Activated CD4-positive, alpha-beta T cell treated with anti-CD3 and anti-CD28 coated beads, Interleukin-2, amount 50 U/mL, for 1 hour (primary cell): ENCODE measurements at places on chromosomes 1 and 21.

DNA sequence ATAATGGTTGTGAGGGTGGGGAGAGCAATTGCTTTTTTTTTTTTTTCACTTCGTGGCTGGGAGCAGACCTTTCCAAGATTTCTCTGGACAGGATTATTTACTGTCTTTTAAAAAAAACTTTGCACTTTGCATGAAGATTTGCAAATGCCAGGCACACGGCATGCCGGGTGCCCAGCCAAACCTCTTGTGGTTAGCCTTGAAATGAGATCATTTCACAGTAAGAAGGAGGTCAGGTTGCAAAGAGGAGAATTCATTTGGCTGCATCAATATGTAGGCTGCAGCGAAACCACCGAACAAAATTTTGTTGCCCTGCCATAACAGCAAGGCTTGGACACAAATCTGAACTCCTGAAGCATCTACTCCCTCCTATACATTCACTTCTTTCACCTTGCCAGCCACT, 36.5 kb upstream of the KCND3 start:
- no peak for DNase-seq

- no peak for DNase-seq
These were observed 67.9 kb downstream of the PHACTR4 start for GRCh38 chr1:28437264-28437923.

DNA sequence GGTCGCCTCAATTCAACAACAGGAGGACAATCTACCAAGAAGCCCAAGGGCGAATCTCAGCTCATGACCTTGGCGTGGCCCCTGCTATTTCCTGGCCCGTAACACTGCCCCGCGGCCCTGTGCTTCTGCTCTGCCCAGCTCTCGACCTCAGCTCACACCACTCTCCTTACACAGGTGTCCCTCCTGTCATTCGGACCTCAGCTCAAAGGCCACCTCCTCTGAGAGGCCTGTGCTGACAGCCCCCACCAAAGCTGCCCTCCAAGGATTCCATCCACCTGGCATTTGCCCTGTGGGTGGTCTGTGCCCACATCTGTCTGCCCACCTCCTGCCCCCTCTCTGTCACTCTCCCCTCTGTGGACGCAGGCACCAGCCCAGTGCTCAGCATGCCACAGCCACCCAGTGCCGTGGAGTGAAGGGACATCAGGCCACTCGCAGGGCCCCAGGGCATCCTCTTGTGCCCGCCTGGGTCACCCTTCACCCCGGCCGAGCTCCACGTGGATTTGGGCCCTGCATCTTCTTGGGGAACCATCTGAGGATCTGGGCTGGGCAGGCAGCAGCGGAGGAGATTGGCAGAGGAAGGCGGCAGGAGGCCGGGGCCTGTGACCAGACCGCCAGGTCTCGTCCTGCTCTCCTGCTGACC, 70.3 kb downstream of the DHRS3 start:
- DNase-seq, result no peak

GRCh38 chr1:11311816-11312755, 39.1 kb downstream of the UBIAD1 start:
- no peak for DNase-seq

- no peak for DNase-seq
These were observed 32.9 kb downstream of the NRIP1 start for GRCh38 chr21:15031790-15032357.

- DNase-seq, result peak; percentile 19
These were observed 19.7 kb upstream of the LMX1A start for GRCh38 chr1:165376041-165376810.

GRCh38 chr1:212914789-212915188, 35.6 kb upstream of the VASH2 start:
- no peak for DNase-seq

GRCh38 chr1:245870698-245871097, 636.4 kb downstream of the SMYD3 start:
- no peak for DNase-seq

DNA sequence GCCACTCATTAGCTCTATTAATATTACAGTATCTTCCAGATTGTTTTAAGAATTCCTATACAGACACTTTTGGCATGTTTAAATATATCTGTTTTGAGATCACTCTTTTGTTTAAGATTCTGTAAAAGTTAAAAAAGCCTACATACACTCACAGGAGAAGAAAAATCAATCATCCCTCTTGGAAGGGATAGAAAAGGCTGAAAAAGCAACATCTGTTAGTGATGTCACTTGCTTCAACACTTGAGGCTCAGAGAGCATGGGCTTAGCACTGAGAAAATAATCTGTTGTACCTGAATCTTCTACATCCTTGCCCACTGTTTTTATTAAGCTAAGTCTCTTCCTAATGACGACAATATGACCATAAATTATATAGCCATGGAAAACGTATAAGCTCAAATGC, 127.0 kb downstream of the ZP4 start:
- no peak for DNase-seq

GRCh38 chr1:76059451-76059850, 15.1 kb upstream of the ST6GALNAC3 start:
- DNase-seq, result no peak

DNA sequence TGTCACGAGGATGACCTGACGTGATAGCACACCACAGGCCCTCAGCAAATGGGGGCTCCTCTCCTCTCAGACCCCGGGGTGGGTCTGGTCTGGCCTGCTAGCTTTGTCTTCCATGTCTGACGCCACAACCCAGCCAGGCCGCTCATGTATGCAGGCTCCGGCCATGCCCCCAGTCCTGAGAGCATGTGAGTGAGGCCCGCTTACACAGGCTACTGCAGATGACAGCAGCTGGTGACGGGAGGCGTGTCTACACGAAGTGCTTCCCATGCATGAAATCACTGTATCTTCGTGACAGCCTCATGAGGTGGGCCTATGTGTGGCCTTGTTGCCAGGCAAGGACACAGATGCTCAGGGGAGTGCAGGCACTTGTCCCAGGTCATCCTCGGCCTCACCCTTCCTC, 16.4 kb downstream of the WNT4 start:
- DNase-seq, result no peak

DNA sequence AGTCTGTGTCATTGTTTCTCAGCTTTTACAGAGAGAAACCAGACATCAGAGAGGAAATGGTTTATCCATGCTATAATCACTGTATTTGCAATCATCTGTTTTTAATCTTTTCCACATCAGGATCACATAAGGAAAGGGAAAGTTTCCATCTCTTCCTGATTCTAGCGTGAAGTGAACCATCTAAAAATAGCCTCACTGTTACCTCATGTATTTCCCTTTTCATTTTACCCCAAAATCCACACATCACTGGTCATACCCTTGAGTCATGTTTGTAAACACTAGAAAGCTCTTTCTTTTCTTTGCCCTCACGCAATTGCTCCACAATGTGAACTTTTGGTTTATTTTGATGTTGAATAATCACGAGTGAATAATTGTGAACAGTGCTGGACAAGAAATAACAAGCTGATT, 146.0 kb downstream of the PLA2G4A start:
- no peak for DNase-seq

DNA sequence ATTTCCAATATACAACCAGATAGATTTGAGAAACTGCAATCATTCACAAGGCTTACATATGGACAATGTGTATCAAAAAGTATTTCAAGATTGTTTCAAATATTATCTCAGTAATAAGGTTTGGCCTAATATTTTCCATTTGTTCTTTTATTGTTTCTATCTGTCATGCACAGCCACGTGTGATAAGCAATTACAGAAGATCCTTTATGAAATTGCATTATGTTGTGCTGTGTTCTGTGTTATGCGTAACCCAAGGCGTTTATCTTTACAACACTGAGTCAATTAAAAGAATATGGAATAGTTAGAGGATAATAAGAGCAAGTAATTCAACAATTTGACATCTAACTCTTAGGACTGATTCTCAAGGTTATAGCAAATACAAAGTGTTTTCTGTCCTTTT, 1009.3 kb upstream of the PRMT6 start:
- no peak for DNase-seq

GRCh38 chr1:234743791-234744611, 134.0 kb upstream of the IRF2BP2 start:
- DNase-seq, result no peak

- DNase-seq, result no peak
These were observed 1.5 kb upstream of the PROX1 start for GRCh38 chr1:213986020-213986924.

DNA sequence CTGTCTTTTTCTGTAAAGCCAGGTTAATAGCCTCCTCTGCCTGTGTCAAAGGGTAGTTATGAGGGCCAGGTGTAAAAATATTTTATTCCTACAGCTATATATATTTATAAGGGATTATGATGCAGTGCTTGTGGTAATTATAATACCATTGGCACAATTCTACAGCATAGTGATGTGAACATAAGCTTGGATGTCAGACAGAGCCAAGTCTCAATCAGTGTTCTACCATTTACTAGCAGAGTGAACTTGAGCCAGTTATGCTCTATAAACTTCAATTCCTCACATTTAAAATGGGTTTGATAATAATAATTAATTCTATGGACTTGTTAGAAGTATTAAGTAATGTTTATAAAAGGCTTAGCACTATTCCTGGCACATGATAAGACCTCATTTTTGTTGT, 151.5 kb upstream of the L1TD1 start:
- DNase-seq, result no peak

GRCh38 chr1:64302971-64303370, 99.5 kb downstream of the UBE2U start:
- DNase-seq, result no peak

DNA sequence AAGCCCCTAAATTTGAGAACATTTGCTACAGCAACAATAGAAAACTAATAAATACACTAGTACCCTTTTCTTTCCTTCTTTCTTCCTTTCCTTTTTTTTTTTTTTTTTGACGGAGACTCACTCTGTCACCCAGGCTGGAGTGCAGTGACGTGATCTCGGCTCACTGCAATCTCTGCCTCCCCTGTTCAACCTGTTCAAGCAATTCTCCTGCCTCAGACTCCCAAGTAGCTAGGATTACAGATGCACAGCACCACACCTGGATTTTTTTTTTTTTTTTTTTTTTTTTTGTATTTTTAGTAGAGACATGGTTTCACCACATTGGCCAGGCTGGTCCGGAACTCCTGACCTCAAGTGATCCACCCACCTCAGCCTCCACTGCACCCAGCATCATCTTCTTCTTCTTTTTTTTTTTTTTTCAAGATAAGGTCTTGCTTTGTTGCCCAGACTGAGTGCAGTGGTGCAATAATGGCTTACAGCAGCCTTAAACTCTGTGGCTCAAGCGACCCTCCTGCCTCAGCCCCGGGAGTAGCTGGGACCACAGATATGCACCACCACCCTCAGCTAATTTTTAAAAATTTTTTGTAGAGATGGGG, 19.6 kb upstream of the CBR3 start:
- no peak for DNase-seq

GRCh38 chr1:62038594-62039284, 155.9 kb upstream of the L1TD1 start:
- no peak for DNase-seq

GRCh38 chr1:65229754-65230339, 79.5 kb upstream of the DNAJC6 start:
- no peak for DNase-seq

GRCh38 chr1:12640958-12641272, 3.0 kb upstream of the AADACL4 start:
- no peak for DNase-seq

- DNase-seq, result no peak
These were observed 44.3 kb upstream of the HPDL start for GRCh38 chr1:45282351-45282750.

- no peak for DNase-seq
These were observed 53.2 kb downstream of the LAMC2 start for GRCh38 chr1:183239220-183239742.

GRCh38 chr1:232282498-232282897, 347.4 kb downstream of the SIPA1L2 start:
- DNase-seq, result no peak

- no peak for DNase-seq
These were observed 112.6 kb downstream of the PLD5 start for GRCh38 chr1:242411901-242412300.

- no peak for DNase-seq
These were observed 115.0 kb downstream of the TMEM53 start for GRCh38 chr1:44559330-44559729.

GRCh38 chr1:21939650-21940374, 2.7 kb upstream of the HSPG2 start:
- DNase-seq, result no peak

- DNase-seq, result no peak
These were observed 675 bp upstream of the TEKT2 start for GRCh38 chr1:36083219-36083618.

- DNase-seq, result no peak
These were observed 30.0 kb downstream of the HIVEP3 start for GRCh38 chr1:41888756-41889155.

GRCh38 chr21:39311164-39311563, 2.3 kb downstream of the BRWD1 start:
- DNase-seq, result no peak

DNA sequence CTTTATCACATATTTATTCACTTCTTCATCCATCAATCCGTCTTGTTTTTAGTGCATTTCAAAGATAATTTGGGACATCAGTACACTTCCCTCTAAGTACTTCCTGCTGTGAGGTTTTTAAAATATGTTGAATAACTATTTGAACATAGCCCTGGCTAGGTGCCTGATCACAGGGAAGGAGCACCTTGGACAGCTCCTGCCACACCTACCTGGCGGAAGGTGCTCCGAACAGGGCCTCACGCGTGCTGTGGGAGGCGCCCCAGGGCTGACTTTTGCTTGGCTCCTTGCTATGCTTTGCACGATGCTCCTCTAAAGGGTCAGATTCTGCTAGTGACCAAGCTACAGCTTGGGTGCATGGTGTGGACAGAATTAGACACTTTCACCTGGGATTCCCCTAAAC, 4.9 kb upstream of the ATXN7L2 start:
- DNase-seq, result peak; percentile 39
